Activated CD8-positive, alpha-beta T cell treated with anti-CD3 and anti-CD28 coated beads for 36 hours (primary cell): ENCODE measurements at places on chromosomes 12 and 14. TPM values are rescaled to one million over a fixed set of nuclear protein-coding genes. Genes with fewer than 3 reads are reported as not detected.

Gene PZP
- not detected for total RNA-seq

Gene SERPINA12
- total RNA-seq: not detected

Gene CLEC2A
- not detected for total RNA-seq

Gene LDHB
- total RNA-seq: 2,161 TPM

Gene KIF26A
- 0.59 TPM for total RNA-seq

Gene CORO1C
- total RNA-seq: 90.1 TPM

Gene RAD9B
- 1.9 TPM for total RNA-seq

Gene KRT73
- total RNA-seq: not detected

Gene TSPAN19
- total RNA-seq: not detected

Gene ACOT6
- total RNA-seq: not detected

DNA sequence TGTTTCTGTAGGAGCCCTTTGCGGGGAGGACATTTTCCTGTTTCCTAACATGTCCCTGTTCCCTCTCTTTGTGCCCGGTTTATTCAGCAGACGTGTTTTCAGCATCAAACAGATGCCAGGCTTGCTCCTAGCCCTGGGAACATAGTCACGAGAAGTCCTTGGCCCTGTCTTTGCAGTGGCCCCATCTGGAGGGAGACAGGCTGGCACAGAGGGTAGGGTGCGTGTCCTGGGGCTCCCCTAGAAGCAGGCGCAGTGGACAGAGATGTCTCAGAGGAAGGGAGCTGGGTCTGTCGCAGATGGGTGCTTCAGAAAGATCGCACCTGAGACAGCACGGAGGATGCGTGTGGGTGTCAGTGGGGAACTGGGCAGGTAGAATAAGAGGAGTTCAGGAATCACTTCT is 75.0 kb upstream of the DYNC1H1 start:
- DNase-seq: no peak
- no peak overlapping the region for H3K4me3 ChIP-seq

GRCh38 chr12:71664411-71665089 is 449 bp downstream of the THAP2 start:
- peak overlapping the region; percentile 100 for H3K27ac ChIP-seq
- DNase-seq: no peak
- peaks cover 37% of the 10 kb centered on the region for H3K36me3 ChIP-seq
- H3K27me3 ChIP-seq: no peaks in the 10 kb centered on the region
- H3K4me3 ChIP-seq: peak overlapping the region; percentile 100

- DNase-seq: no peak
- peaks cover 11% of the 10 kb centered on the region for H3K27me3 ChIP-seq
- no peaks in the 10 kb centered on the region for H3K36me3 ChIP-seq
Measured at GRCh38 chr14:94288610-94289465, 4.2 kb downstream of the SERPINA10 start.

- no peaks in the 10 kb centered on the region for H3K4me1 ChIP-seq
- H3K27ac ChIP-seq: no peak overlapping the region
- H3K4me3 ChIP-seq: no peak overlapping the region
- no peaks in the 10 kb centered on the region for H3K36me3 ChIP-seq
- DNase-seq: no peak
Measured at GRCh38 chr12:63351370-63351769, 200.4 kb upstream of the AVPR1A start.

DNA sequence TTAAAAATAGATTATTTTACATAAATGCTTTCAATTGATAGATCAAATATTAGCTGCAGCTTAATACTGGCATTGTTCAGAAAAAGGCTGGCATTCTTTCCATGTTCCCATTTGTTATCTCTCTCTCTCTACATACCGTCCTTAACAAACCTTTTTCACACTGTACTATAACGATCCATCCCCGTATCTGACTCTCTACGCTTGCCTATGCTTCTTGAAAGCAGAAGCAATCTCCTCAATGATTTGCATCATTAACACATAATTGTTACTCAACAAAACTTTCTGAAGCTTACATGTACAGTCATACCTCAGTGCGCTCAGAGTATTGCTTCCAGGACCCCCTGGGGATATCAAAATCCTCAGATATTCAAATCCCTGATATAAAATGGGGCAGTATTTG is 89.7 kb downstream of the TMTC1 start:
- H3K27me3 ChIP-seq: no peaks in the 10 kb centered on the region
- no peak overlapping the region for H3K27ac ChIP-seq
- no peak overlapping the region for H3K4me3 ChIP-seq
- H3K4me1 ChIP-seq: no peaks in the 10 kb centered on the region
- no peaks in the 10 kb centered on the region for H3K36me3 ChIP-seq
- no peak for DNase-seq

DNA sequence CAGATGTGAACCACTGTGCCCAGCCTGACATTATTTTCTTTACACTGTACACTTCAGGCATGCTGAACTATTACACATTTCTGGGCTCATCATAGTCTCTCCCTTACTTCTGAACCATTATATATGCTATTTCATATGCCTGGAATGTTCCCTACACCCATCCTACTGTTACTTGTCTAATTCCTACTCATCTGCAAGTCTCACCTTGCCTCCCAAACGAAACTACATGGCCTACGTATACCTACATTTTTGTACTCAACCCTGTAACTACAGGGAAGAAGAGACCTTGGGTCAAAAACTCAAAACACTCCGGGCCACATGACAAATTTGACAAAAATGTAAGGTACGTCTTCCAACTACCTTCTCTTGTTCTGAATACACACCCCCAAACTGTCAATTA is 9.5 kb upstream of the EEA1 start:
- no peak for DNase-seq
- H3K36me3 ChIP-seq: no peaks in the 10 kb centered on the region
- no peaks in the 10 kb centered on the region for H3K4me1 ChIP-seq
- H3K4me3 ChIP-seq: no peak overlapping the region
- no peaks in the 10 kb centered on the region for H3K27me3 ChIP-seq

GRCh38 chr12:106145539-106146447 is 7.0 kb upstream of the NUAK1 start:
- no peaks in the 10 kb centered on the region for H3K4me1 ChIP-seq
- H3K4me3 ChIP-seq: no peak overlapping the region
- H3K27me3 ChIP-seq: peaks cover 38% of the 10 kb centered on the region
- no peaks in the 10 kb centered on the region for H3K36me3 ChIP-seq

DNA sequence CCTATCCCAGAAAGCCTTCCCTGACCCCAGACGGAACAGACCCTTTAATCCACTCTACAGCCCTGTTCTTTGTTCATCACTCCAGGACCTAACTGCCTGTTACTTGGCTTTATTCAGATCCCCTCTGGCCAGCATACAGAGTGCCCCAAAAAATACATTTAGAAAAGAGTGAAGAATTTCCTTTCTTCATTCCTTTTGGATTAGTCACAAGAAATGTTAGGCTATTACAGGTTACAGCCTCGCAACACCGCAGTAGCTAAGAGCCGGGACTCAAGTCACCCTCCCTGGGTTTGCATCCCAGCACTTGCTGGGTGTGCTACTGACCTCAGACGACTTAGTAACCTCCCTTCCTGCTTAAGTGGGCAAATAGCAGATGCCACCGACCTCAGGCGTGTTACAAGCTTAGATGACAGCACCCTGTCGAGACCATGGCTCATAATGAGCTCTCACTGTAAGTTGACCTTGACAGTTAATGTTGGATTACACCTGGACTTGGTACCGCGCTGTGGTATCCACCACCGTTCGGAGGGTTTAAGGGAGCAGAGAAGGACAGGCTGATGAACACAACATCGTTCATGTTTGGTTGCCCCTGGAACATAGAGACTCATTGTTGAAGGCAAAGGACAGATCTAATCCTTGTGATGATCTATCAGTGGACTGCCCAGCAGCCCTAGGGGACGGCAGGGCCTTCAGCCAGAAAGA is 12.9 kb downstream of the GLRX5 start:
- peaks cover 11% of the 10 kb centered on the region for H3K36me3 ChIP-seq
- DNase-seq: no peak
- peaks cover 15% of the 10 kb centered on the region for H3K4me1 ChIP-seq
- H3K4me3 ChIP-seq: no peak overlapping the region

- no peaks in the 10 kb centered on the region for H3K27me3 ChIP-seq
- no peaks in the 10 kb centered on the region for H3K36me3 ChIP-seq
- no peak overlapping the region for H3K4me3 ChIP-seq
- DNase-seq: no peak
- no peaks in the 10 kb centered on the region for H3K4me1 ChIP-seq
Measured at GRCh38 chr12:118689793-118690192, 291.5 kb upstream of the SRRM4 start.

DNA sequence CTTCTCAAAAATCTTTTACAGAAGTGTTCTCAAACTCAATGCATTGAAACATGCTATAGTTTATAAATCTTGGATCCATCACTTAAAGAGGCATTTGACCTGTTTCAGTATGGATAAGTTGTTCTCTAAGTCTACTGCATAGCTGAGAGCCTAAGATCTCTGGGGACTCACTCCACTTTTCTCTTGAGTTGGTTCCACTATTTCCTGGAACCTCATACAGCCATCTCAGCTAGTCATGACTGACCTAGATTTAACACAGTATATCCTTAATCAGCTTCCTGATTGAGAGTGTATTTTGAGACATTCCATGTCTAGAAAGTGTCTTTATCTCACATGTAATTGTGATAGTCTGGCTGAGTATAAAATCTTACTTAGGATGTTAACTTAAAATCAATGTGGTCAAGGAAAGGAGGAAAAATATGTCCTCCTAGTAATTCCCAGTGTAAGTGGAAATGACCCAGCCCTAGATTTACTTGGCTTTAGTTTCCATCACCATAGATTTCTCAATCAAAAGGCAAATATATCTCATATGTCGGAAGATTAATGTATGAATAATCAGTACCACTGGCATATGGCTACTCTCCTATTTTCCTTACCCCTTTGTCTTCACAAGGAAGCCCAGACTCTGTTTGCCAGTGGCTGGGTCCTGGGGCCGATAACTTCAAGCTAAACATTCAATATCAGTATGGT is 61.9 kb downstream of the KICS2 start:
- H3K4me3 ChIP-seq: no peak overlapping the region
- peaks cover 8% of the 10 kb centered on the region for H3K36me3 ChIP-seq
- H3K4me1 ChIP-seq: no peaks in the 10 kb centered on the region
- no peaks in the 10 kb centered on the region for H3K27me3 ChIP-seq

GRCh38 chr12:116101991-116102390 is 175.5 kb downstream of the MED13L start:
- peaks cover 15% of the 10 kb centered on the region for H3K36me3 ChIP-seq
- H3K4me1 ChIP-seq: peaks cover 31% of the 10 kb centered on the region
- no peak for DNase-seq
- no peak overlapping the region for H3K27ac ChIP-seq
- H3K4me3 ChIP-seq: no peak overlapping the region

DNA sequence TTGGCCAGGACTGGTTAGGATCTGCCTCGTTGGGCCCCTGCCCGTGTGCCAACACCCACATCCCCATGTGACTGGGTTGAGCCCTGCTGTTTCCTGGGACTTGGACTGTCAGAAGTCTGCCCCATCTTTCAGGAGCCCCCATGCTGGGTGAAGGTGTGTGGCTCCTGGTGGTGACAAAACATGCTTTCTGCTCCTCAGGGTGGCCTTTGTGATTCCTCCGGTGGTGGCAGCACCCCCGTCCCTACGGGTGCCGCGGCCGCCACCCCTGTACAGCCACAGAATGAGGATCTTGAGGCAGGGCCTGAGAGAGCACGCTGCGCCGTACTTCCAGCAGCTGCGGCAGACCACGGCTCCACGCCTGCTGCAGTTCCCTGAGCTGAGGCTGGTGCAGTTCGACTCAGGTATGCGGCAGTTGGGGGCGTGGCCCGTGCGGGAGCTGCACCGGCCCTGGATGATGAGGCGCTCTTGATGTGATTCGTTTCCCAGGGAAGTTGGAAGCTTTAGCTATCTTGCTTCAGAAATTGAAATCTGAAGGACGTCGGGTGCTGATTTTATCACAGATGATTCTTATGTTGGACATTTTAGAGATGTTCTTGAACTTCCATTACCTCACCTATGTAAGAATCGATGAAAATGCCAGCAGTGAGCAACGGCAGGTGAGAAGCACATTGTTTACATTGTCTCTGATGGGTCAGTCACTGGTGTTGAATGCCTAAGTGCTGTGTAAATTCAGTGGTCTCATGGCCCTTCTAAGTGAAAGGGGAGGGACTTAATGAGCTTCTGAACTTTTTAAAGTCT is 80.0 kb downstream of the EP400 start:
- H3K4me1 ChIP-seq: no peaks in the 10 kb centered on the region
- no peak for DNase-seq
- H3K27me3 ChIP-seq: no peaks in the 10 kb centered on the region
- peaks cover 26% of the 10 kb centered on the region for H3K36me3 ChIP-seq
- no peak overlapping the region for H3K4me3 ChIP-seq

- peaks cover 19% of the 10 kb centered on the region for H3K4me1 ChIP-seq
- no peaks in the 10 kb centered on the region for H3K27me3 ChIP-seq
- no peaks in the 10 kb centered on the region for H3K36me3 ChIP-seq
Measured at GRCh38 chr12:25186788-25187402, 8.1 kb downstream of the DNAI7 start.

GRCh38 chr14:94598816-94599655 is 13.2 kb upstream of the SERPINA3 start:
- no peak for DNase-seq
- H3K4me3 ChIP-seq: no peak overlapping the region
- H3K36me3 ChIP-seq: no peaks in the 10 kb centered on the region
- no peak overlapping the region for H3K27ac ChIP-seq
- no peaks in the 10 kb centered on the region for H3K4me1 ChIP-seq

DNA sequence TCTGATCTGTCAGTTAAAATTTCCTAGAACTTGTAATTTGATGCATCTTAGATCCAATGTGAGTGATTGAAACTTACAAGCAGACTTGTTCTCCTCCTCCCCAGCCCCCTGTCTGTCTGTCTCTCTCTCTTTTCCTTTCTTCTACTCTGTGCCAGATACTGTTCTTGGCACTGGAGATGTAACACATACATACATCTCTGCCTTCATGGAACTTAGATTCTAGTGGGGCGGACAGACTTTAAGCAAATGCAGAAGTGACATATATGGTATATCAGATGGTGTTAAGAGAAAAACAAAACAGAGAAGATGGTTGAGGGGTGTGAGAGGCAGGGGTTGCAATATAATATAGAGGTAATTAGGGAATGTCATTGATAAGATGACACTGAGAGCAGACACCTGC is 6.6 kb downstream of the CHST11 start:
- DNase-seq: no peak
- peak overlapping the region; percentile 28 for H3K4me3 ChIP-seq
- H3K27me3 ChIP-seq: no peaks in the 10 kb centered on the region

GRCh38 chr12:15837141-15837790 is 44.9 kb upstream of the STRAP start:
- H3K36me3 ChIP-seq: no peaks in the 10 kb centered on the region
- H3K4me3 ChIP-seq: no peak overlapping the region
- no peaks in the 10 kb centered on the region for H3K4me1 ChIP-seq
- H3K27ac ChIP-seq: no peak overlapping the region
- peaks cover 4% of the 10 kb centered on the region for H3K27me3 ChIP-seq
